ENCODE measurements at places on chromosomes 2 and 18.

DNA sequence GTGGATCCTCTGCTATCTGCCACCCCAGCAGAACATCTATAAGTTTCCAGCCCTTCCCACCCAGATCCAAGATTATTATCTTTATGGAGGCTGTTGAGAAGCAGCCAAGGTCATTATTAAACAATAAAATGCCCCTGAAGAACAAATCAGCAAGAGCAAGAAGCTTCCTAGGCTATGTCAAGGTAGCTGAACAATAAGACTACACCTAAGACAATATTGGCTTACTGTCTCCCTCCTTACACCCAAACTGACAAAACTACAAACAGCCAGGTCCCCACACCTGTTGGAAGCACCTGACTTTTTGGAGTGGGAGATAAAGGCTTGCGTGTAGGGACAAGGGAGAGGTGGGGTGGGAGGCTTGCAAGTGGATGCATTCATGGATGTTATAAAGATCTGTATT, 128.5 kb downstream of the SPTBN1 start:
- no peak for DNase-seq

DNA sequence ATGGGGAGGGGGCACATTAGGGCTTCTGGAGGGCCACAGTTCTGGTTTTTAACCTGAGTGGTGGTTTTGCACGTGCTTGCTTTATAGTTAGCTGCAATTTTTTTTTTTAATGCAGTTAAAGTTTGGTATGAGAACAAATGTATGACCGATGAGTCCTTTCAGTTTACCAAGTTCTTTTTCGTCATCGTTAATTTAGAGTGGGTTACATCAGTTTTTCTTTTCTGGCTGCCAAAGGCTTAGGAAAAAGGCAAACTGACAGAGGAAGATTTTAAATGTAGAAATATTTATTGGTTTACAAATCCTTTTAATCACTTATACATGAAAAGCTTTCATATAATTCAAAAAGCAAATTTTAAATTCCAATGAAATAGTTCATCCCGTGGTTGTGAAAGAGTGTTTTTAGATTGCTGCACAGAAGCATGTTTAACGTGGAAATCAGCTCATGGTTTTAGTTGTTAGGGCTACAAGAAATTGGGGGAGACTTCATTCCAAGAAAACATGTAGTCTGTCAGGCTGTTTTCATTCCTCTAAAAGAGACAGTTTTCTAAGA, 82.9 kb downstream of the MSH2 start:
- DNase-seq = no peak

DNA sequence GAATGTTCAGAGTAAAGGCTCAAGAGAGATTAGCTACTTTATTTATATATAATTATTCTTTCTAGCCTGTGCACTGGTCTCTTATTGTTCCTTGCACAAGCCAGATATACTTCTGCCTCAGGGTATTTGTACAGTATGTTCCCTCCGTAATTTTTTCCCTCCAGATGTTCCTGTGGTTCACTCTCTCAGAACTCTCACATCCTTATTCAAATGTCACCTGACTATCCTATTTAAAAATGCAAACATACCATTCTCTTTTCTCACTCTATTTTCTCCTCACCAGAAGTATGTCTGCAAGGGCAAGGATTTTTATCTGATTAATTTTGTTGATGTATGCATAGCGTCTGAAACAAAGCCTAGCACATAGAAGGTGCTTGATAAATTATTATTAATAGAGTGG, 64.0 kb upstream of the CERS6 start:
- no peak for DNase-seq

DNA sequence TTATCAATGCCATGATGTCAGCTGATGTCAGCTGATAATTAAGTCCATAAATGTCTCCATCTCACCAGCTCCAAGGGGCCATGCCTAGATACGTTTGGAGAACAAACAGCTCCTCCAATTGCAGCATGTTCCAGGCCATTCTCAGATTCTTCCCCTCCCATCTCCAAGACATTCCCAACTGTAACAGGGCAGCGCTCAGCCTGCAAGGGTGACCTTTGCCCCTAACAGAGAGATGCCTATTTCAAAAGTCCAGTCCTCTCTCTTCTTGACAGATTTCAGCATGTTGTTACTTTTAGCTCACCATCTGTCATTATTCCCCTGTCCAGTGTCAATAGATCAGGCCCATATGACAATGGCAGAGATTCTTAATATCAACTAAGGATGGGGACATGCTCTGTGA, 9.9 kb downstream of the PSD4 start:
- DNase-seq = no peak

GRCh38 chr2:136404176-136404575, 286.2 kb upstream of the CXCR4 start:
- DNase-seq = no peak
